RCC 7860 (cell line): ENCODE measurements at places on chromosomes 4 and X.
A peak's percentile ranks its signal among the peaks of the same experiment; 100 is the strongest.

DNA sequence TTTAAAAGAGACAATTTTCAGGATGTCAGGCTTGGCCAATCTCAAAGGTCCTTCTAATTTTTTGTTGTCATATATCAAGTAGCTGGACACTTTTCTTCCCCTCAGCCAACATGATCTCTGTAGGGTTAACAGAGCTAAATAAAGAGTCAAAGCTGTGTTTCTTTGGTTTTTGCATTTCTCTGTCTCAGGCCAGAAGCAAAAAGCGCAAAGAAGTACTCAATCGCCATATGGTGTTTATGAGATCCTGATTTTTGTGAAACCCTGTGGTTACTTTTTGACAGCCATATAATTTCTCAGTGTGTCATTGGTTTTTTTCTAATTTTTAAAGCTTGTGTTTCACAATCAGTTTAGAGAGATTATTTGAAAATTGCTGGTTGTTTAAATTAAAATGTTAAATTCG is 111.9 kb downstream of the MAPK10 start:
- no peak for DNase-seq

DNA sequence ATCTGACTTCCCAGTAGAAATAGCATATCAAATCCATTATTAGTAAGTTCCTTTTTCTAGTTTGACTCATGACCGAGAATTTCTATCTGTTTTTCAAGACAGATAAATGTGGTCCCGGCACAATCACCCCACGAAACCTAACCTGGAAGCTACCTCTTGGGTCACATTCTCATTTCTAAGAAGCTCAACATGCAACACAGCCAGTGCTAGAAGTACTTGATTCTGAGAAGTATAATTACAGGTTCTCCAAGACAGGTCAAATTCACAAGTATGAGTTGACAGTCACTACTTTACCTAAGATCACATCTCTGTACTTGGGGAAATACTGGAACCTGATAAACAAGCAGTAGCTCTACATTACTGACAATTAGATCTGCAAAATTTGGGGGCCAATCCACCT is 54.0 kb upstream of the PLAC1 start:
- no peak for DNase-seq

- no peak for DNase-seq
These were observed 284.5 kb downstream of the GASK1B start for GRCh38 chr4:157888281-157888680.

- DNase-seq = no peak
These were observed 5.1 kb upstream of the MYOZ2 start for GRCh38 chr4:119130365-119131065.

DNA sequence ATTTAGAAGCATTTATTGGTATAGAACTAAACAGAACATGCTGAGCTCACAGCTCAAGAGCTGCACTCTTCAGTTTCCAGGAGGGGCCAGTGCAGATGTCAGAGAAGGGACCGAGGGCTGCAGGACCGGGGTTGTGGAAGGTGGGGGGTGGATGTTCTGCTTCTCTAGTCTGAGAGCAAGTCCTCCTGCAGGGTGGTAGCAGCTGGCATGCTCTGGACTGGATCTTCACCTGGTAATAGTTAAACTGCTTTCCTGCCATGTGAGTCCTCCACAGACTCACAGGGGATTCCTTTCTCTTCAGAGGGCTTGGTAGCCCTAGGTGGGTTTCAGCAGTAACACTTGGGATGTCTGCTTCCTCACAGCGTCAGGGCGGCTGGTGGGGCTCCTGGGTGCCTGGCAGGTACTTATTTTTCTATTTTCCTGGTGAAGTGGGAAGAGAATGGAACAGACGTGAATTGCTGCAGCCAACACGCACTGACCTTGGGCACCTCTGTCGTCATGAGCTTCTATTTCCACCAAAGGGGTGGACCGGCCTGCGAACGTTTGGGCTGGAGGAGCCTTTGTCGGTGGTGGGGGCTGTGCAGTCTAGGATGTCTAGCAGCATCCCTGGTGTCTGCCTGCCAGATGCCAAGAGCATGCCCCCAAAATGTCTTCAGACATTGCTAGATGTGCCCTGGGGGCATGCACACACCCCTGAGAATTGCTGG is 2.5 kb downstream of the MAEA start:
- no peak for DNase-seq

DNA sequence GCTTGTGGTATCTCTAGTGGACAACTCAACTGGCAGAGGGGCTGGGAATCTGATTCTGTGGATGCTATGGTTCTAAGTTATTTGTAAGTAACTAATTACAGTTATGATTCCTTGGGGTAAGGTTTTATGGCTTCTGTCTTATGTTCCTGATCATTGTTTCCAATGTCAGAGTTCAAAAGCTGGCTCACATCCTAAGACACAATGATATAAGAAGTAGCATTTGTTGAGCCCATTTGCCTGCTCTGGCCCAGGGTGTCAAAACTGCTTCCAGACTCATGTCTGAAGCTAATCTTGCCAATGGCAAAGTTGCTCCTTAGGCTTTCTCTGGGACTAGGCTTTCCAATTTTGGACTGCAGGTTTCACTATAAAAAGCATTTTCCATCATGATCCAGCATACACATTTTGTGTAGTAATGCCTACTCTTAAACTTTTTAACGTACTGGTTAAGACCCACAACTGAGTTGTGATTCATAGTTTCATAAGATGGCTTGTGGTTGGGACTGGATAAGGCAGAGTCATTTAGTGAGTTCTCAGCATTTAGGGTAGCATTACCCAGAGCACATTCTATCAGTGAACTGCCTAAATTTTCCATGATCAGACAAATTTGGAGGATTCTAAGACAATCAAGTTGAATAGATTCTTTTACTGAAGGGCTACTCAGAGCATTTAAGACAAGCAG is 50.0 kb downstream of the CCNI start:
- no peak for DNase-seq

DNA sequence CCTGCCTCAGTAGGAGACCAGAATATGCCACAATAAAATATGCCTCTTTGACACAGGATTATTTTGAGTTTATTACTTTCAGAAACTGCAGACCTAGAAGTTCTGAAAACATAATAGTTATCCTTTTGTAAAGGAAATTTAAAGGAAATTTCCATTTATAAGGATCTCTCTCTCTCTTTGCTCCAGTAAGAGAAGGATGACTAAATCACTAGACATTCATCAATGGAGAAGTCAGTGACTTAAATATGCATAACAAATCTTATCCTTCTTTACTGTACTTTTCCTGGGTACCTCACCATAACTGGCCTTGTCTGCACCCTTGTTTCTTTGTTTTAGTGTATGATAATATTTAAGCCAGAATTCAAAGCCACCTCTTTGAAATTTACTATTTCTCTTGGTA is 28.3 kb upstream of the OPHN1 start:
- DNase-seq = no peak

- DNase-seq = no peak
These were observed at the start of gene MGARP for GRCh38 chr4:139279760-139280620. TSS of gene MGARP (minus strand) at chr4:139280225. CDS start at chr4:139280158, 67 bp downstream.

GRCh38 chrX:40617566-40617965 is 5.7 kb upstream of the MPC1L start:
- DNase-seq = no peak

- DNase-seq = no peak
These were observed 16.4 kb upstream of the EIF4E start for GRCh38 chr4:98945297-98945850.

GRCh38 chr4:176645246-176645960 is 147.3 kb downstream of the VEGFC start:
- DNase-seq = no peak

DNA sequence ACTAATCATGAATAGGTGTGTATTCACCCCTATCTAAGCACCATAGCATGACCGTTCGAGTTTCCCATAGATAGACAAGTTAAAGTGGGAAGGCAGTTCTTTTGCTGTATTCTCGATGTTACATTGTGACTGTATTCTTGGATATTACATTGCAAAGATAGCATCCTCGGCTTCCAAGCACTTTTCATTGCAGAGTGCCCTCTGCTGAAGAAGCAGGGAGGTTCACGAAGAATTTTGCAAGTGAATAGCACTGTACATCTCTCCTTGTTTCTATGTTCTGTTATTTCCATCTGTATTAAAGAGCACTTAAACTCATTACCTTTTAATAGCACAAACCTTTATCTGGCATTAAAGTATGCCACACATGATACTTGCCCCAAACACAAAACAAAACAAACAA is 426.7 kb upstream of the ARX start:
- no peak for DNase-seq

DNA sequence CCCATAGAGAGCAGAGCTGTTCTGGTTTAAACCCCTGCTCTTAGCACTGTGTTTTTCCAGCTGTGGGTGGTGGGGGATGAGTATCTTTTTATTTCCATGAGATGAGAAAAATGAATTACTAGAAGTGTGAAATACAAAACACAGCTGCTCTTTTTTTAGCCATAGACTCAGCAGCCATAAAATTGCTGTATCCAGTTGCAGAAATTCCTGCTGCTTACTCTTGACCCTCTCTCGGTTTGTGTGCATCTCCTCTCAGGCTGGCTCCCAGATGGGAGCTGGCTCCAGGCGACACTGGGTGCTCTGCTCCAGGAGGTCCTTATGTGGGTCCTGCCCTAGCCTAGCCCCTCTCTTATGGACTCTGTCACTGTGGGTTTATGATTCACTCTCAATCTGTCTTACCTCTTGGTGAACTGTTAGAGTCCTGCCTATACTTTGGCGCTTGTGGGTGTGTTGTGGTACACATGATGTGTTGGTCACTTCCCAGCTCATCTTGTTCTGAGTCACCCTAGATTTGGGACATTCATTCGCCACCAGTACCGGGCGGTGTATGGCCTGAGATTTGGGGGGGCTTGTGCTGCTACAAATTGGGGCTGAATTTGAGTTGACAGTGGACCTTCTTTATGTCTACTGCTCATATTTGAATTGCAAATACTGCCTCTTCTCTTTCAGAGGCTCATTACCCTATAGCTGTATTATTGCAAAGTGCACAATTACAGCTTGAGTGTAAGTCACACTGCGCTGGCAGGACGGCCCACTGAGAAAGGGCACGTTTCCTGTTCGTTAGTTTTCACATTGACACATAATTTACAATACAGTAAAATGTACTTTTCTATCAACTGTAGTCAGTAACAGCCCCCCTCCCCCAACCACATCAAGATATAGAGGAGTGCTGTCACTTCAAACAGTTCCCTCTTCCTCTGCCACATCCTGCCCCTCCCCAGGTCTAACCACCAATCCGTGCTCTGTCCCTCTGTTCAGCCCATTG is 46.9 kb upstream of the MSANTD1 start:
- peak; percentile 28 for DNase-seq

DNA sequence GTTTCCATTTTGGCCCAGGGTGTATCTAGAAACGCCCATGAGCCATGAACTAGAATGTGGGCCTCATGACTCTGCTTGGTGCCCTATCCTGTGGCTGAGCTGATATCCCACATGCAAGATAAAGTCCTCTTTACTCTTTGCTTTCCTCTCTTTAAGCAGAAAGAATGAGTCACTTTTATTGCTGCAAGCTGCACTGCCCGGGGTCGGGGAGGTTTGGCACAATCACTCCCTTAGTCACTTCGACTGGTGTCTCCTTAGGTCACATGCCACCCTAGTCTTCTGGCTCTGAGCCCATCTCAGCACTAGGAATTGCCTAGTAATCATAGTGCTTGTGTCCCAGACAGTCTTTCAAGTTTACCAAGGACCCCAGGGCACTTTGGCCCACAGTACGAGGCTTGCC is 75.1 kb upstream of the CXorf66 start:
- DNase-seq = peak; percentile 68

- DNase-seq = no peak
These were observed 87.4 kb downstream of the FAM9B start for GRCh38 chrX:8946563-8946962.

DNA sequence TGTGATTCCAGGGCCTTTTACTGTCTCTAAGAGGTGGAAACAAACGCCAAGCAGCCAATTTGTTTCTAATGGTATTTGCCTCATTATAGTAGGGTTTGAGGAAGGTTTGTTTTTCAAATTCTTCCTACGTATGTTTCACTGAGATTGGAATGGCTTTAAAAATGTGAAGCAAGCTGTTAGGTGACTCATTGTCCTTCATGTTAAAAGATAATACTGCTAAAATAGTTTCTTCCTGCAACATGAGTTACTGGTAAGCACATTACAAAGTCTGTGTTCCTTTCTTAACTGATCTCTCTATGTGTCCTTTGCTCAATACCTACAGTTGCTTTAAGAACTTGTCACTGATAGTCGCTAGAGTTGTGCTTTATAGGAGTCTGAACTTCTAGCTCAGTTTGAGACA is 1183.9 kb downstream of the RPA4 start:
- no peak for DNase-seq
